ENCODE measurements at places on chromosomes 5 and 9. TPM values are rescaled to one million over a fixed set of nuclear protein-coding genes. Genes with fewer than 3 reads are reported as not detected.

- DNase-seq: no peak
Measured at GRCh38 chr9:7097785-7098752, 340.3 kb downstream of the KDM4C start.

DNA sequence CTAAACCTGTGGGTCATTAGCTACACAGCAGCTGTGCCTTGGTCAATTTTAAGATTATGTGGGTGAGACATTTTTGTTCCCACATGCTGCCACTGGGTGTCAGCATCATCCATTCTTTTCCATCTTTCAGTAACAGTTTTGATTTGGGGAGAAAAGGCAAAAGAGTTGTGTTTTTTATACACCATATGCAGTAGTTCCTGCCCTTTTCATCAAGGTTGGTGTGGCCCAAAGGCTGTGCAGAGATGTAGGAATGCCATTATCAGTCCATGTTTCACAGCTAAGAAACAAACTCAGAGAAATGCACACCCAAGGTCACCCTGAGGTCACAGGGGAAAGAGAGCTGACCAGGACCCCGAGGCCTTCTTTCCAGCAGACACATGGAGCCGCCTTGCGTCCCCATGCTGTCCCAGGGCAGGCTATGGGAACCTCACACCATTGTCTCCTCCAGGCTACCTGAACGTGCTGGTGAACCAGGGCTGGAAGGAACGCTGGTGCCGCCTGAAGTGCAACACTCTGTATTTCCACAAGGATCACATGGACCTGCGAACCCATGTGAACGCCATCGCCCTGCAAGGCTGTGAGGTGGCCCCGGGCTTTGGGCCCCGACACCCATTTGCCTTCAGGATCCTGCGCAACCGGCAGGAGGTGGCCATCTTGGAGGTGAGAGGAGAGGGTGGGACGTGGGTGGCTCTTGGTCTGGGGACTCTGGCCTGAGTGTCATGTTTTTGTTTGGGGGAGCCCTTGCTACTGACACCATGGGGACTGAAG is 27.8 kb upstream of the GRPEL2 start:
- no peak for DNase-seq

- DNase-seq: no peak
Measured at GRCh38 chr9:32863291-32863690, 80.0 kb downstream of the TMEM215 start.

Gene ACOT12
- not detected for total RNA-seq

DNA sequence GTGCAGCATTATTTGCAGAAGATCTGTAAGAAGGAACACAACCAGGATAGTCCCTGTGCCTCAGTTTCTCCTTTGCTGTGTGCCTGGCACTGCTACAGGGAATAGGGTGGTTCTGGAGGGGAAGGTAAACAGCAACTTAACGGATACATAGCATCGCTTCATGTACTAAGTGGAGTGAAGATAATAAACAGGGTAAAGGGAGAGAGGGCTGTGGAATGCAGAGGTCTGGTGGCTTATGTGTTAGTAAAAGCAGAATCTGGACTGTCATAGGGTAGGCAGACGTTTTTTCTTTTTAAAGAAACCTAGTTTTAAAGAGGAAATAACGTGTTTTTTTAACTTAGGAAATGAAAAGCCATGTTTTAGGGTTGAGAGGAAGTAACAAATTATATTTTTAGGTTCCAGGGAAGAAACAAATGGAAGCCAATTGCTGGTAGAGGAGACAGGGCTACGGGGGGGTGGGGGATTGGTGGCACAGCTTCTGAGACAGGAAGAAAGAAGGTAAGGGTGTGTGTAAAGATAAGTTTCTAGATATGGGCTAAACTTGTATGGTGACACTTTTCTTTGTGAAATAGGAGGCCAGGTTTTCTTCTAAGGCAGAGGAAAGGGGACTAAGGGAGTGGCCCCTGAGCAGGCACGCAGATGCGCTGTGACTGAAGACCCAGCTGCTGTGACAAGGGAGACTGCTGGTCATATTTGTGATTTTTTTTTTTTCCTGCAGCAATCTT is 1.3 kb downstream of the GNG10 start:
- DNase-seq: no peak

Gene TSTD2
- total RNA-seq: 13.1 TPM

- no peak for DNase-seq
Measured at GRCh38 chr5:61000887-61001286, 55.9 kb downstream of the NDUFAF2 start.

- DNase-seq: no peak
Measured at GRCh38 chr9:131651599-131651998, 88.3 kb downstream of the RAPGEF1 start.

Gene TRAF1
- total RNA-seq: 52.5 TPM

DNA sequence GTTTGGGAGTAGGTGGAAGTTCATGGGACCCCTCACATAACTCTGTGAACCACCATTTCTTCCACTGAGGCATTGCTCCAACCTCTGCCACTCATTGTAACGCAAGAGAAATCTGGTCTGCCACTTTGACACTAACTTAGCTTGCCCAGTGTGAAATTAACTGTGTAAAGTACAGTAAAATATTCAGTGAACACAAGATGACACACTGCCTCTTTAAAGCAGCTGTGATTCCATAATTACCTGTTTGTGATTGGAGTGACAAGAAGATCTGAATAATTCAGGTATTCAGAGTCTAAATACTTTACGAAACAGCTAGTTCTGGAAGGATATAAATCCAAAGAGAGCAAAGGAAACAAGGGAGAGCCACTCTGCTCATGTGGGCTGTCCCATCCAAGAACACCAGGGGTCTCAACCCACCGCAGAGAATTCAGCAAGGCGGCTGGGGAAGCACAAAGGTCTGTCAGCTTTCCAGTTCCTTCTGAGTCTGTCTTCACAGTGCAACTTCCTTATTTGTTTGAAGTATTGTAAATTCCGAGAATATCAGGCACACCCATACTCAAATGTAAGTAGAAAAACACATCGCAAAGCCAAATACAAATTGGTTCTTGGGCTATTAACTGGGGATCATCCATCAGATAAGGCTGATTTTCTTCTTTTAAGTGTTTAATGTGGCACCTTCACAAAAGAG is 86.9 kb downstream of the GNAQ start:
- DNase-seq: no peak

DNA sequence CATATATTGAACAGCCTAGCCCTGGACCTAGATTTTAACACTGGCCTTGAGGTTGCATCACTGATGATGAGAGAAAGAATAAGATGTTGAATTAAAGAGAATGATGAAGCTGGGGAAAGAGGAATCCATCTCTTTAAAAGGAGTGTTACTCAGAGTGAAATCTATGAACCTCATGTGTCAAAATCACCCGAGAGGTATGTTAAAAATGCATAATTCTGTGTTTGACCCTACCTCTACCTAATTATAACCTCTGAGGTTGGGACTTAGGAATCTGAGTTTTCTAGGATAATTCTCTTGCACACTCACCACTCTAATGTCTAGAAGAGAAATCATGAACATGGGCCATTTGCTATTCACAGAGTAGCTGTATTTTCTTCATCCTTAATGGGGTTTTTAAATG is 479.4 kb downstream of the ENC1 start:
- no peak for DNase-seq

Gene IL3
- not detected for total RNA-seq

GRCh38 chr5:79526493-79526892 is 12.6 kb upstream of the HOMER1 start:
- DNase-seq: no peak

DNA sequence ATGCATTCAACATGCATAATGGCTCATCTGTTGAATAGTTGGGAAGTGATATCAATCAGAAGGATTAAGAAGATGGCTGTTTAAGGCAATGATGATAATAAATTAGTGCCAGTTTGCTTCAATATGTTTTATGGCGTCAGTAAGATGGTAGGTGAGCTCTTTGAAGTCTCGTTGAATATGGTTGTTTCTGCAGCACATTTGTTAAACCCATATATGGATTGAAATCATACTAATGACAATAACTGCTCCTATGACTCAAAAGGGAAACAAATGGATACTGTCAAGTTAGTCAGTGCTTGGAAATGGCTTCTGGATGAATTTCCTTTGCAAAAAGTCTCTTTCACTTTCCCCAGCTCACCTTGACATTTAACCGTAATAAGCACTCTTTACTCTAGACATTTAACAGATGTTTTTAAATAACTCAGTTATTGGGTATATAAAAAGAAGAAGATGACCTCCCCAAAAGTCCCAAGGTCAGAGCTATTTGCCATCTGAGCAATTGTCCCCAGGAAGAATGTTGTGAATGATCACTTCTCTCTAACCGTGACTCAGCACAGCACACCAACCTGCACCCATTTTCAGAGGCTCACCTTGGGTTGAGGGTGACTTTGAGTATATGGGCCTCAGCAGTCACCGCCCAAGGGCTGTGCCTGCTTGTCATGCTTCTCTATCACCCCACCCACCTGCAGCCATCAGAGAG is 133.4 kb downstream of the GRIA1 start:
- no peak for DNase-seq

DNA sequence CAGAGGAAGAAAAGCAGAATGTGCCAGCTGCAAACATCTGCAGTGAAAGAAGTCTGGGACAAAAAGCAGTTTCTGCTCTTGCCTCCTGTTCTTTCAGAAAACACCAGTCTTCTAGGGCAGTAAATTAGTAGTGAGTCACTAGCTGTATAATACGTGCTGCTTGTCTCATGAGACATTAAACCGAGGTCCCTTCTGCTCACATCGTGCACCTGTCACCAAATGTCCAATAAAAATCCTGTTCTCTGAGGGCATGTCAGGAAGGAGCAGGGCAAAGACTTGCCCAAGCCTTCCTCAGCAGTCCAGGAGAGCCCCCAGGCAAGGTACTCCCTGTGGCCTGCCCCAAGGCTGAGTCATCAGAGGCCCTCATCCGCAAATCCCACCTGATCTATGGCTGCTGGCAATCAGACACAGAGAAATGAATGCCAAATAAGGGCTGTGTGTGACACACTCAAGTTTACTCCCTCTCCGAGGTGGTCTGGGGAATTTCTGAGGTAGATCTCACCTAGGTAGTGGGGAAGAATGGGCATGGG is 255.3 kb upstream of the SMARCA2 start:
- no peak for DNase-seq

Gene IL5
- not detected for total RNA-seq

Gene SHOC1
- total RNA-seq: not detected

GRCh38 chr5:119028575-119028974 is 40.2 kb upstream of the DTWD2 start:
- no peak for DNase-seq

GRCh38 chr9:82117026-82117811 is 128.6 kb downstream of the SPATA31D1 start:
- DNase-seq: no peak

DNA sequence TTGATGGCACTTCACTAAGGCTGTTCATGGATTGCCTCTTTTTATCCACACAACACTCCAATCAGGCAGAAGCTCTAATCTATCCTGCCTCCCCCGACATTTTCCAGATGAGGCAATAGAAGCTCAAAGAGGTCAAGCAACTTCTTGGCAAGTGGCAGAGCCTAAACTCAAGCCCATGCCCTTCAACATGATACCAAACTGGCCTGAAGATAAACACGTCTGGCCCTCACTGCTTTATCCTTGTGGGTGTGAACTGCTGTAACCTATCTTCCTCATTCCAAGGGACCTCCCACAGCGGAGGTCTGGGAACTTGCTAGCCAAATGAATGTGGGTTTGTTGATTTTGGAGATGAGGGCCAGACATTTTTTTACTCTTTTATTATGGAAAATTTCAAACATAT is 9.5 kb downstream of the SLC35A4 start:
- no peak for DNase-seq

DNA sequence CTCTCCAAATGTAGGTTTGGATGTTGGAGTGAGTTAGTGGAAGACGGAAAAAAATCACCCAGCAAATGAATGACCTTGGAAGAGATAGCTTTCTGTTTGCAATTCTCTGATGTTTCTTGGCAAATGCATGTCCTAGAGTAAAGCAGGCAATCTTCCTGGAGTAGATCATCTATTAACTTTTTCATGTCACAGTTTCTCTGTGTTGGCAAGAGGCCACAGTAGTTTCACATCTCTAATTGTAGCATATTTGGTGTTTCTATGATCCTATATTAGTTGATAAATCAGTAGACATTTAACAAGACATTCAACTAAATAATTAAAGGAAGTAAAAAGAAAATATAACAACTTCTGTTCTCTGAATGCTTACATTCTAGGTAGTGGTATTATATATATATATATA is 138.2 kb upstream of the MINAR2 start:
- no peak for DNase-seq

DNA sequence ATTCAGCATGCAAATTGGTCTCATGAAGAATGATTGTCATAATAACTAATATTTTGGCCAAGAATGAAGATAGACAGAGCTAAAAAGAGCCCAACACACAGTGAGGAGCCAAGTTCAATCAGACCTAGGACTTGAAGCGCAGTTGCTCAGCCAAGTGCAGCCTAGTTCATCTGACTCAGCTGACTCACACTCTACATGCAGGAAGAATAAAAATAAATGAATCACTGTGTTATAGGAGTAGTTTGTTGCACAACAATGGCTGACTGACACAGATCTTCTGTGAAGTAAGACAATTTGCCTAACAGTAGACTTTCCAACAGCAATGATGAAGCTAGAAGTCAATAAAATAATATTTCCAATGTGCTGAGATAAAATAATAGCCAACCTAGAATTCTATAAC is 261.5 kb downstream of the CEMIP2 start:
- DNase-seq: no peak

DNA sequence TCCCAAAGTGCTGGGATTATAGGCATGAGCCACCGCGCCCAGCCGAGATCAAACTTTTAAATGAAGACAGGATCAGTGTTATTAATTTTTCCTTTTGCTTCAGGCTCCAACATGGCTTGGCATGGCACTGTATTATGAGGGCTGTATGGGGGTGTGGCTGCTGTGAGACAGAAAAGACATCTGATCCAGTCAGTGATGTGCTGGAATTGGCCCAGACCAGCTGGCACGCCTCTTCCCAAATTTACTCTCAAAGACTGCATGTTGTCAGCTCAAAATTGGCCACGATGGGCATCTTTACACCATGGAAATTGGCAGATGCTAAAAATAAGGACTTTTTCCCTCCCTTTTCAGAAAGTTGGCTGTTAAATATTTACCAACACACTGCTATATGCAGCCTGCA is 12.1 kb upstream of the COL27A1 start:
- DNase-seq: no peak

DNA sequence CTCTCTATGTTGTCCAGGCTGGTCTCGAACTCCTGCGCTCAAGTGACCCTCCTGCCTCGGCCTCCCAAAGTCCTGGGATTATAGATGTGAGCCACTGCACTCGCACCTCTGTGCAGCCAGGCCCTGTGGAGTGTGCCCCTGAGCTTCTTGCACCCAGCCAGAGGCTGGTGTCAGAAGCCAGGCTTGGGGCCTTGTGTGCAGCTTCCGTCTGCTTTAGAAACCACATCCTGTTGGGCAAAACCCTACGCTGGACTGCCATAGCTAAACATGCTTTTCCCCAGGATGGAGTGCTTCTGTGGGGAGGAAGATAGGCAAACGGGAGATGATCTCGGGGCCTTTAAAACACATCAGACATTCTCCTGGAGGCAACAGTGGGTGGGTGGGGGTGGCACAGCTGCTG is 40.1 kb downstream of the PRRT1B start:
- DNase-seq: no peak

GRCh38 chr5:179749857-179750508 is 17.4 kb downstream of the MAML1 start:
- DNase-seq: no peak

Gene RICTOR
- total RNA-seq: 35.6 TPM

Gene ROR2
- total RNA-seq: 0.21 TPM

- no peak for DNase-seq
Measured at GRCh38 chr5:176891331-176891958, 7.7 kb downstream of the HK3 start.

Gene MTAP
- total RNA-seq: 16.9 TPM

- no peak for DNase-seq
Measured at GRCh38 chr9:133445293-133445969, 14.3 kb upstream of the CACFD1 start.

All from thoracic aorta (tissue), 2 donors.